ENCODE measurements at places on chromosomes 1 and 21.

DNA sequence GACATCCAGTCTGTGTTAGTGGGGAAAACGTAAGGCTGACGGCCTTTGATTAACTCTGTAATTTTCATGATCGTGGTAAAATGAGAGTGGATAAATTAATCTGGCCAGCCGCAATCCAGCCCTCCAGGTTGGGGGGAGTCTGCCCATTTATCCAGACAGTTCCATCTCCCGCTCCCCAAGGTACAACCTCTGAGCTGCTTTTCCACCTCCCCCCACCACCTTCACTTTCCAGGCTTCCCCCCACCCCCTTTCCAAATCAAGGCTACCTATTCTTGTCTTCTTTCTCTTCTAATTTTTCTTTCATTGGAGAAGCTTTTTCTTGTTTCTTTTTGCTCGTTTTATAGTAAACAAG, 6.0 kb downstream of the MIER1 start:
- no peak for DNase-seq

GRCh38 chr1:212722270-212722957, 22.8 kb upstream of the BATF3 start:
- no peak for DNase-seq

DNA sequence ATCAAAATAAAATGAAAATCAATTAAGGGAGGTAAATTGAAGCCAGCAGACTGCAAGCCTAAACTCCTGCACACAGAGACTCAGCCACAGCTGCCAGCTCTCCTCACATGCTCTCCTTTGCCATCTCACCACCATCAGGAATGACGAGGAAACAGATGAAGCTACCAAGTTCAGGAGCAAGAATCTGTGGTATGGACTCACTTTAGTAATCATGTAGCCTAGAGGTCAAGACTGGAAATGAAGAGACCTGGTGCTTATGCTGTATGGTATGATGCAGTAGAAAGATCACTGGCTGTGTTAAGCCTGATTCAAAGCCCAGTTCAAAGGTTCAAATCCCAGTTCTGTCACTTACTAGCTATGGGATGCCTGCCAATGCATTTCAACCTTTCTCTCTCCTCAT, 78.9 kb upstream of the CAMK1G start:
- DNase-seq: no peak

DNA sequence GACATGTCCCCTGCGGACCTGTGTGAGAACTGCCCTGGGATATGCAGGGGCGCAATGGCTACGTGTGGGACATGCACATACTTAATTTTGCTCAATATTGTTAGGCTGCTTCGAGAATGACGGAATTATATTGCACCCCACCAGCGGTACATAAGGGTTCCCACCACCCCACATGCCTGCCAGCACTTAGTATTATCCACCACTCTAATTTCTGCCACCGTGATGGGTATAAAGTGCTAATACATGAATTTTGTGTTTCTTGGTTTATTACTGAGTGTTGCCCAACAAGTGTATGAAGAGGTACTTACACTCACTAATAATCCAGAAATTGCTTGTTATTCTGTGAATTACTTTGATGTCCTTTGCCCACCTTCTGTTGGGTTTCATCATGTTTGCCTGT, 52.1 kb upstream of the ACOT11 start:
- no peak for DNase-seq

DNA sequence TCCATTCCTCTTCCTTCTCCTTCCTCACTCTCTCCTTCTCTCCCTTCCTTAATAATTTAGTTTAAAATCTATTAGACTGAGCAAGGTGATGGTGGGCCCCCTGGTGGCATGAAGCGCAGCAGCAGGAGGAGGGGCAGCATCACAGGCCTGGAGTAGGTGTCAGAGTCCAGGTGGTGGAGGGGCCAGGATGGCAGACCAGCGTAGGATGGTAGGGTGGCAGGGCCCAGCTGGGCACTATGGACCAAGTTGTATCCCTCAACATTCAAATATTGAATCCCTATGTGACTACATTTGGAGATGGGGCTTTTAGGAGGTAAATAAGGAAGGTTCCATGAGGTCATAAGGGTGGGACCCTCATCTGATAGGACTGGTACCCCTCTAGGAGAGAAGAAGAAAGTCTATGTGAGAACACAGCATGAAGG, 61.0 kb downstream of the WDR4 start:
- DNase-seq: no peak

GRCh38 chr1:107793896-107794453, 171.0 kb downstream of the VAV3 start:
- DNase-seq: no peak

GRCh38 chr1:159076438-159077119, at the start of gene AIM2:
AIM2 (minus strand) TSS chr1:159076766; CDS start chr1:159073499, 3,267 bp downstream.
- no peak for DNase-seq

- no peak for DNase-seq
These were observed 86.5 kb upstream of the ATP1A1 start for GRCh38 chr1:116286541-116286971.

- DNase-seq: no peak
These were observed 287.8 kb downstream of the LMX1A start for GRCh38 chr1:165068741-165069140.

DNA sequence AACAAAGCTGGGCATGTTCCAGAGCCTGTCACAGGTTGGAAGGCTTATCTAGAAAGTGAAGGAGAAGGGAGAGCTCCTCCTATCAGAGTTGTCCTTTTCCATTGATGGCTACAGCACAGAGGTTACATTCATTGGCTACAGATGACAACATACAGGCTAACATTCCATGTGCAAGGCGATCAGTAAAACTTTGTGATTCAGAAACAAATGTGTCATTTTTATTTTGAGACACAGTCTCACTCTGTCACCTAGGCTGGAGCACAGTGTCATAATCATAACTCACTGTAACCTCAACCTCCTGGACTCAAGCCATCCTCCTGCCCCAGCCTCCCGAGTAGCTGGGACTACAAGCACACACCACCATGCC, 32.6 kb downstream of the TRIM67 start:
- DNase-seq: no peak

GRCh38 chr1:45840704-45841103, 37.3 kb downstream of the MAST2 start:
- no peak for DNase-seq

GRCh38 chr21:41075656-41076055, 92.3 kb upstream of the BACE2 start:
- DNase-seq: no peak

GRCh38 chr1:46544561-46545240, 6.7 kb downstream of the KNCN start:
- DNase-seq: no peak

GRCh38 chr21:38359835-38360234, 103.0 kb downstream of the KCNJ15 start:
- no peak for DNase-seq

DNA sequence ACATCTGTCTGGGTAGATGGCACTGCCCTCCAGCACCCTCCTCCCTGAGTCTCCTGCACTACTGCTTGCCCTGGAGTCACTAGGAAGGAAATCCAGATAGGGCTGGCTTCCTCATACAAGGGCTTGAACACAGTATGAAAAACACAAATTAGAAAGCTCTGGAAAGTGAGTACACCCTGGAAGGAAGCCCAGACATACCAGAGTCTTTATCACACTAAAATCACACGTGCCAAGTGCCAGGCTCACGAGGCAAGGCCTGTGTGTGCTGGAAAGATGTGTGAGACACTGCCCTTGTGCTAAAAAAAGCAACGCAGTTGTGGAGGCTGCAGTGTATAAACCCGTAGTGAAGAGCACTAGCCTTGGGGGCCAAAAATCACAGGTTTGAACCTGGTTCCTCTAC, 28.3 kb upstream of the S100A7 start:
- DNase-seq: no peak

DNA sequence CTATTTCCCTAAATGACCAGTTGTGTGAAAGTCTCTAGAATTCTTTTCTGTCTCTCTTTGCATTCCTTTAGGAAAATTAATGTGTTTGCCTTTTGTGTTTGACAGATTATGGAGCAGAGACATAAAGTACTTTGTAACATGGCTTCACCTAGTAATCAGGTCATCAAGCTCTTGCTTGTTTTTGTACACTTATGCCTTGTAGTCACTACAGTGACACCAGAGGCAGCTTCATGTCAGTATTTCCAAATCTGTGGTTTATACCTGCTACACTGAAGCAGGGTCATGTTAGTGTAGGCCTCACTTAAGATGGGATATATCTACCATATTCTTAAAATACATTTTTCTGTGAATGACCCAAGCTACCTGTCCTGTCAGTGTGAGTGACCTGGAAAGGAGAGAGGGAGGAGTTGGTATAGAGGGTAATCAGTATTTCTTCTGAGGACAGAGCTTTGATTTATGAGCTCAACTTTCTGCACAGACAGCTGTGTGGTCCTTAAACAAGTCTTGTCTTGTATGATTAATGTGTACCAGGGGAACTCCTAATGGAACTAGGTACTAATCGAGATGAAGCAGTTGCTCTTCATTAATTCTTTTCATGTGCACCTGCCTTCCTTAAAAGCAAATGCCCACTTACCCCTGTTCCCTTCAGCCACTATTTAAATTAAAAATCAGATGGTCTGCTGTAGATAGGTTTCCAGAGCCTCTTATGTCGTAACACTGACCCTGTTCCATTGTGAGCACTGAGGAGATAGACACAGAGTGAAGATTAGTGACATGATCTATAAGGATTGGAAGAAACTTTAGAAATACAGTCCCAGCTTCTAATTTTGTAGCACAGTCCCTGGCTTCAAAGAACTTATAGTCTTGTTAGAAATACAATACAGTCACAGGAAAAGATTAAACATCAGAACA, 45.7 kb downstream of the MACO1 start:
- no peak for DNase-seq

DNA sequence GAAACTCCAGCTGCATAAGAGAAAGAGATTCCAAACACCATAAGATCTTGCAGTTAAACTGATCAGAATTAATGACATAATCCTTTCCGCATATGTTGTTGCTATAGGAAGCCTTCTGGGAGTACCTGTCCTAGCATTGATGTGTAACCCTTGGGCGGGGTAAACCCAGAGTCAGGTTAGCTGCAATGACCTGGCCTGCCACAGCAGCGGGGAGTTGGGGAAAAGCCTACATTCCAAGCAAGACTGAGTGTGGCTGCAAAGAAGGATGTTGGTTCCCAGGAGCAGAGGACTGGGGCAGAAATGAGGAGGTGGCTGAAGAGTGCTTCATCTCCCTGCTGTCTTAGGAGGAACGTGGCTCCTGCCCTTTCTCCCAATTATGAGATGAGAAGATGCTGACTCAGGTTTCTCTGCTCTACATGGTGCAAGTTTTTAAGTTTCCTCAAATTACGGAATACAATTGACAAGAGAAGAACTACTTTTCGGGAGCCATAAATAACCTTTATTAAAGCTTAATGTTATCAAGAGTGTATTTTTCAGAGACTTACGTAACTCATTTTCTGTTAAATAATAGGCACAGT, 142.1 kb downstream of the RYR2 start:
- no peak for DNase-seq

DNA sequence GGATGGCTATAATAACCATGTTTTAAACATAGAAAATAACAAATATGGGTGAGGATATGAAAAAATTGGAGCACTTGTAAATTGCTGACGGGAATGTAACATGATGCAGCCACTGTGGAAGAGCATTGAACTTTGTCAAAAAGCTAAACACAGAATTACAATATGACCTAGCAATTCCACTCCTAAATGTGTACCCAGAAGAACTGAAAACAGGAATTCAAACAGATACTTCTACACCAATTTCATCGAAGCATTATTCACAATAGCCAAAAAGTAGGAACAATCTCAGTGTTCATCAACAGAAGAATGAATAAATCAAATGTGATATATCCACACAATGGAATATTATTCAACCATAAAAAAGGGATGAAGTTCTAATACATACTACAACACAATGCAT, 32.7 kb upstream of the COA6 start:
- DNase-seq: no peak

DNA sequence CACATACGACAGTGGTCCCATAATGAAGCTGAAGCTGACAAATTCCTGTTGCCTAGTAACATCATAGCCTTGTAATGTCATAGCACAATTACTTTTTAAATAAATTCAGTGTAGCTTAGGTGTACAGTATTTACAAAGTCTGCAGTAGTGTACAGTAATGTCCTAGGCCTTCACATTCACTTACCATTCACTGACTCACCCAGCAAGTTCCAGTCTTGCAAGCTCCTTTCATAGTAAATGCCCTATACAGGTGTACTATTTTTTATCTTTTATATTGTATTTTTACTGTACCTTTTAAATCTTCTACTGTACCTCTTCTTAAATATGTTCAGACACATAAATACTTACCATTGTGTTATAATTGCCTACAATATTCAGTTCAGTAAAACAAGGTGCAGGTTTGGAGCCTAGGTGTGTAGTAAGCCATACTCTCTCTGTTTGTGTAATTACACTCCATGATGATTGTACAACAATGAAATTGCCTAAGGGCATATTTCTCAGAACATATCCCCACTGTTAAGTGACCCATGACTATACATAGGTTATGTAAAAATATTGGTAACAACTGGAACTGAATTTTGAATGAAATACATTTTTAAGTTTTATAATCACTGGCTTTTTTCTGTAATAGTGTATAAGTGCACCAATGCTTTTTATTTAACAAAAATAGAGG, 33.5 kb upstream of the ADAM30 start:
- no peak for DNase-seq

GRCh38 chr21:46427516-46427915, 31.2 kb upstream of the DIP2A start:
- DNase-seq: no peak

- peak; percentile 40 for DNase-seq
These were observed 218.7 kb upstream of the FGGY start for GRCh38 chr1:59078070-59078800.

- DNase-seq: no peak
These were observed 319.7 kb downstream of the MATN1 start for GRCh38 chr1:30403726-30404125.

GRCh38 chr21:17819114-17819876, at the start of gene C21orf91:
C21orf91 (minus strand) TSS chr21:17819356; CDS start chr21:17818318, 1,038 bp downstream.
- DNase-seq: peak; percentile 47

DNA sequence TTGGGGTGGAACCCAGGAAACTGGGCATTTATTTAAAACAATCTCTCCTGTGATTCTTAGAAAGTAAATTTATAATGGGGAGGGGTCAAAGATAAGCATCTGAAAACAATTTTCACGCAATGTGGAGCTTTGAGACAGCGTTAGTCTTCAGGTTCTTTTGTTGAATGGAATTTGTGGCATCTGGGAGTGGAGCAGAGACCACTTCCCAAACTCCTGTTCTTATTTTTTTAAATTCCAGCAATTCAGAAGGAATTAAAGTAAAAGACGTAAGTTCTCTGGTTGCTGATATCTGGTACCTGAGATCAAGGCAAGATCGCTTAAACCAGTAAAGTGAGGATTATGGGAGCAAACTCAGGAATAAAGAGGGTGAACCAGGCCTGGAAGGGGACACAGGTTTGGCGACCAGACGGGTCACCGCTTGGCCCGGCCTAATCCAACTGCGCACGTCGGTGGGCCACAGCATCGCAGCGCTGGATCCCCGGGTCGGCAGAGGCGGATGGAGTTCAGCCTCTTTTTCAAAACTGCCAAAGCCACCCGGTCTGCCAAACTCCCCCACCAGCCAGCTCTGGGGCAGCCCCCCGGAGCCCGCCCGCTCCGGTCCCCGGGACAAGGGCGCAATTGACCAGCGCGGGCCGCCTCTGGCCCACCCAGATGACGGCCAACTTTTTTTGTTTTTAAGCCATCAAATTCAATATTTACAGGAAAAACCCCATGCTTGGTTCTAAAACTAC, 754 bp upstream of the PDPN start:
- no peak for DNase-seq

- DNase-seq: no peak
These were observed 17.2 kb upstream of the NFASC start for GRCh38 chr1:204853436-204853835.
